ENCODE measurements at places on chromosomes 7 and 10.

DNA sequence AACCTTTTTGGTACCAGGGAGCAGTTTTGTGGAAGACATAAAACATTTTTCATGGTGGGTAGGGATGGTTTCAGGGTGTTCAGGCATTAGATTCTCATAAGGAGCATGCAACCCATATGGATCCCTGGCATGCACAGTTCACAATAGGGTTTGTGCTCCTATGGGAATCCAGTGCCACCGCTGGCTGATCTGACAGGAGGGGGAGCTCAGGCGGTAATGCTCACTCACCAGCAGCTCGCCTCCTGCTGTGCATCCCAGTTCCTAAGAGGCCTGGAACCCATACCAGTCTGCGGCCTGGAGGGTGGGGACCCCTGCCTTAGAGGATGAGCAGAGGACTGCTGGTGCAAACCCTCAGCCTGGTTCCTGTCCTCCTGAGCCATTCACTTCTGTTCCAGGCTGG, 561.7 kb downstream of the SDK1 start:
- no peak for DNase-seq

DNA sequence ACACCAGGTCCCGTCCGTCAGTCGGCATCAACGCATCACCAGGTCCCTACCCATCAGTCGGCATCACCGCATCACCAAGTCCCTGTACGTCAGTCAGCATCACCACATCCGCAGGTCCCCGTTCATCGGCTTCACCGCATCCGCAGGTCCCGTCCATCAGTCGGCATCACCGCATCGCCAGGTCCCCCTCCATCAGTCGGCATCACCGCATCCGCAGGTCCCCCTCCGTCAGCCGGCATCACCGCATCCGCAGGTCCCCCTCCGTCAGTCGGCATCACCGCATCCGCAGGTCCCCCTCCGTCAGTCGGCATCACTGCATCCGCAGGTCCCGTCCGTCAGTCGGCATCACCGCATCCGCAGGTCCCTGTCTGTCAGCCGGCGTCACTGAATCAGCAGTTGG, 55.1 kb downstream of the IGF2BP3 start:
- DNase-seq, result no peak

- DNase-seq, result no peak
Measured at GRCh38 chr7:121475806-121476205, 79.7 kb upstream of the FAM3C start.

GRCh38 chr10:17354781-17355180, 99.6 kb downstream of the ST8SIA6 start:
- no peak for DNase-seq

GRCh38 chr7:130009848-130010688, 41.1 kb downstream of the ZC3HC1 start:
- peak; percentile 57 for DNase-seq

- no peak for DNase-seq
Measured at GRCh38 chr7:86968618-86969017, 90.8 kb downstream of the ELAPOR2 start.

GRCh38 chr7:14196555-14196954, 207.1 kb upstream of the ETV1 start:
- DNase-seq, result no peak

- no peak for DNase-seq
Measured at GRCh38 chr10:103736763-103737162, 118.6 kb downstream of the SH3PXD2A start.

DNA sequence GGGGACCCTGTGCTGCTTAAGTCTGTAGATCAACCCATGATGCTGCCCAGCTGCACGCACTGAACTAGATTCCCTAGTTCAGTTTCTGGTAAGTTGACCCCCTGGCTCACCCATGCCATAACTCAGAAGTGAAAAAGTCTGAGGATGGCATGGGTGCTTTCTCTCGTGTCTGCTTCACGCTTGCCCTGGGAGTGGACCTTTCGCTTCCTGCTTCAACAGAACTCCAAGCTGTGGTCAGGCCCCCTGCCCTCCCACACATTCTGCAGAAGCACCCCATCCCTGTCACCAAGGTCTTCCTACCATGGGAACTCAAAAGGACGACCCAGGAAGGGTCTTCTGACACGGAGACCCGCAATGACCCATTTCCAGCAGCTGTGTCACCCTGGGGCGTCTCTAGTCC, 39.9 kb downstream of the LRRC18 start:
- DNase-seq, result no peak

- DNase-seq, result no peak
Measured at GRCh38 chr7:33745934-33746333, 159.4 kb upstream of the BMPER start.

GRCh38 chr7:151157645-151158329, 9.7 kb downstream of the GBX1 start:
- DNase-seq, result no peak

GRCh38 chr7:5827755-5828154, 46.3 kb upstream of the RNF216 start:
- no peak for DNase-seq

- no peak for DNase-seq
Measured at GRCh38 chr7:70093205-70093904, 495.1 kb downstream of the AUTS2 start.

- DNase-seq, result no peak
Measured at GRCh38 chr7:112449353-112449752, 907 bp upstream of the IFRD1 start.

GRCh38 chr7:1144269-1144771, 15.7 kb downstream of the ZFAND2A start:
- no peak for DNase-seq

DNA sequence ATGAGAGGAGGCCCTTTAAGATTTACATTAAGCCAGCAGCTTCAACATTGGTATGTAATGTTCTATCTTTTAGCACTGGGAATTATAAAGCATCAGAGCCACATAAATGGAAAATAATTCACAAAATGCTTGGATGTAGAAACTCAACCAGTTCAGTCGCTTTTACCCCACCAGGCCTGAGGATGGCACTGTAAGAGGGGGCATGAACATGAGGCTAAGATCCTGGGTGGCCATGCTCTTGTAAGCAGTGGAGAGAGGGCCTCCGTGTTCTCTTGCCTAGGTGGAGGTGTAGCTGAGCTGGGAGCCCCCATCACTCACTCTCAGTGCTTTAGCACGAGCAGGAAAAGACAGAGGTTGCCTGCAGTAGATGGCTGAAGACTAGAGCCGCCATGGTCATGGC, 238.8 kb downstream of the FANK1 start:
- no peak for DNase-seq

GRCh38 chr10:88705958-88706357, at the start of gene LIPK:
LIPK (plus strand) TSS chr10:88706249; CDS start chr10:88724544, 18,295 bp downstream.
- DNase-seq, result no peak

GRCh38 chr10:74995806-74996205, 115.7 kb upstream of the SAMD8 start:
- DNase-seq, result no peak

DNA sequence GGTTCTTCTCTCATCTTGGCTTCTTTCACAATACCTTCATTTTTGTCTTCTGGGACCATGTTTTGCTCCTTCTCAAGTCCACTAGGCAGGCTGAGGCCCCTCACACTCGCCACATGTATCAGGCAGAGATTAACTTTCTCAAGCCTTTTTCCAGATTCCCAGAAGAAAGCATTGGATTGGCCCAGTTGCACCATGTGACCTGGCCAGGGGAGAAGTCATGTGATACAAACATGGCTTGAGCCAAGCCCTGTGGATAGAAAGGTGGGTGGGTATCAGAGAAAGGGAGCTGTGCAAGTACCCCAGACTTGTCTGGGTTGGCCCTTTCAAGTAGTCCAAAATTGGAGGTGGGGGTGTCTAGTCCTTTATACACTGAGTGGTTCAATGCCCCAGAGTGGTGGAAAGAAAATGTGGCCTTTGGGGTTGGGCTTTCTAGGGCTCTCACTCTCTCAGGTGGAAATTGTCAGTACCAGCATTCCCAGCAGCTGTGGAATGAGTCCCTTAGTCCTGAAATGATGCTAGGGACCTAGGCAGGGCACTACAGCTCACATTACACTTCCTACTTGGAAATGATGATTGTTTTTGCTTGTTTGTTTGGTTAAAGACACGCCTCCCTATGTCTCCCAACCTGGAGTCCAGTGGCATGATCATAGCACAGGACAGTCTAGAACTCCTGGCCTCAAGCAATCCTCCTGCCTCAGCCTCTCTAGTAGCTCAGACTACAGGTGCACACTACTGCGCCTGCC, 36.9 kb upstream of the C10orf67 start:
- DNase-seq, result no peak

GRCh38 chr7:108079648-108080591, 50.2 kb downstream of the LAMB4 start:
- peak; percentile 53 for DNase-seq

- DNase-seq, result no peak
Measured at GRCh38 chr10:26831936-26832335, 28.8 kb downstream of the ABI1 start.

DNA sequence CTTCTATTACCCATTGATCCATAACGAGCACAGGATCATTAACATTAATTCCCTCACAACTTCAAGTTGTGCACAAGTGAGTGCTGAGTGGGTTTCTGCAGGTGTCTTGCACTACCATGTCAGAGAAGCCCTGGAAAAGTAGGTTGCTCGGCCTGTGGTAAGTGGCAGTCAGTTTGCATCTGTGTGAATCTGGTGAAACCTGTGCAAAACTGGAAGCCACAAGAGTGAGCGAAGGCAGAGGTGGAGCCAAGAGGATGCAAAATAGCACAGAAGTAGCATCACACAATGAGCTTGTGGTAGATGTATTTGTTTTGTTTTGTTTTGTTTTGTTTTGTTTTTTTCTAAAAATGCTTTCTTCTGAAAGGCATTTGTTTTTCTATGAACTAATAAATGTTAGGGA, 181.5 kb downstream of the THSD7A start:
- DNase-seq, result no peak

DNA sequence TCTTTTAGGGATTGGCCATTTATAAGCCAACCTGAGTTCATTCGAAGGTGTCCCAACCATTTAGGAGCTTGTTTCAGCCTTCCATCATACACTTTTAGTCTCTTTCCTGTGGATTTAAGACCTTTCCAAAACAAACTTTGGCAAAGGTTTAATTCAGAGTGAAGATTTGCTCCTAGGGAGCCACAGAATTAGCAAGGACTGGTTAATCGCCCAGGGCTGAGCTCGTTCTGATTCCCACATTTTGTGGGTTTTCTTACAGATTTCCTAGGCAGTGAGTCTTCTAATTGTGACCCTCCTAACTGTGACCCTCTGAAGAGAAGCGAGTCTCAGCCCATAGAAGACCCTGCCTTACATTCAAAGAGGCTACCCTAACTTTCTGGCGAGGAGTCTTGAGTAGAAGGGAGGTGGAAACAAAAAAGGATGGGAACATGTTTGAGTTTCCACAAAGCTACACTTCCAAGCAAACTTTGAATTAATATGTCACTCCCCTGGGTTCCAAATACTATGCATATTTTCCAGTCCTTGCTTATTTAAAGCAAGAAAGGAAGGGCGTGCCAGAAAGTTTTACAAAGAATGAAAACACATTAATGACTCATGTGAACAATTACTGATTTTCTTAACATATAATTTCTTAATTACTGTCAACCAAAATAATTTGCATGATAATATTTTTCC, 118.3 kb downstream of the ARID5B start:
- no peak for DNase-seq

GRCh38 chr7:116981939-116982338, 28.6 kb downstream of the ST7 start:
- DNase-seq, result no peak

DNA sequence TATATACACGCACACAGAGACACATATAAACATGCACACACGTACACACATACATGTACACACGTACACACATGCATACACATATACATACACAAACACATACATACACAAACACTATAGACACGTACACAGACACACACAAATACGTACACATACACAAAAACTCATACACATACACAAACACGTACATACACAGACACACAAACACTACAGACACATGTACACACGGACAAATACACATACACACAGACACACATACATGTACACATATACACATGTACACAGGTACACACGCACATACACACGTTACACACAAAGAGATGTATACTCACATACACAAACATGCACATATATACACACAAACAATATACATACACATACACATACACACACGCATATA, 35.2 kb upstream of the GTF2IRD1 start:
- no peak for DNase-seq

GRCh38 chr10:308572-309085, 173.4 kb downstream of the ZMYND11 start:
- DNase-seq, result no peak

DNA sequence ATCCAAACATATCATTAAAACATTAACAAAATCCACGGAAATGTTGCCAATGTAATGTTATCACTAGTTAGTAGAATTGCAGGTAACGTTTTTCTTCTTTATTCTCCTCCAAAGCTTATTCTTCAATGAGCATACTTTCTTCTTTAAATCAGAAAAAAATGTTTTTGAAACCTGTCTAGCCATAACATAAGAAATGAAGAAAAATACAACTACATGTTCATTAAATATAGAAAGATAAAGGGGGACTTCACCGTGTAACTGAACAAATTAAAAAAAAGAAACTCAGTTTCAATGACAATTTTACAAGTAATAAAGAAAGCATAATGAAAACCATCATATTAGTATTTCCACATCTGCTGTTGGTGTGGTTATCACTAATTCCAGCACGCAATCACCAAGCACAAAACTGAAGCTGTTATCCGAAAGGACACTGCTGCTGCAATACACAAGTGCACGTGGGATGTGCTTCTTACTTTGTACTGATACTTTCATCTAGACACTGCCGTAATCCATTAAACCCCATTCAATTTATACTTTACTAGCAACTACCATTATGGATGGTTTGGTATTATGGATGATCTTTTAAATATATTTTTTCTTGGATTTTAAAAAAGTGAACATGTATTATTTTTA, 9.6 kb downstream of the ESYT2 start:
- DNase-seq, result no peak

GRCh38 chr7:107913851-107914250, 22.9 kb downstream of the DLD start:
- no peak for DNase-seq

Data from brain pericyte (primary cell).